ENCODE measurements at places on chromosomes 16 and 17.

- DNase-seq = no peak
- no peaks in the 10 kb centered on the region for H3K27me3 ChIP-seq
- H3K4me1 ChIP-seq = peaks cover 38% of the 10 kb centered on the region
- H3K36me3 ChIP-seq = no peaks in the 10 kb centered on the region
- H3K4me3 ChIP-seq = peak overlapping the region; percentile 89
- peak overlapping the region; percentile 62 for H3K27ac ChIP-seq
Observed at GRCh38 chr16:30395992-30396585, 869 bp downstream of the ZNF48 start.

DNA sequence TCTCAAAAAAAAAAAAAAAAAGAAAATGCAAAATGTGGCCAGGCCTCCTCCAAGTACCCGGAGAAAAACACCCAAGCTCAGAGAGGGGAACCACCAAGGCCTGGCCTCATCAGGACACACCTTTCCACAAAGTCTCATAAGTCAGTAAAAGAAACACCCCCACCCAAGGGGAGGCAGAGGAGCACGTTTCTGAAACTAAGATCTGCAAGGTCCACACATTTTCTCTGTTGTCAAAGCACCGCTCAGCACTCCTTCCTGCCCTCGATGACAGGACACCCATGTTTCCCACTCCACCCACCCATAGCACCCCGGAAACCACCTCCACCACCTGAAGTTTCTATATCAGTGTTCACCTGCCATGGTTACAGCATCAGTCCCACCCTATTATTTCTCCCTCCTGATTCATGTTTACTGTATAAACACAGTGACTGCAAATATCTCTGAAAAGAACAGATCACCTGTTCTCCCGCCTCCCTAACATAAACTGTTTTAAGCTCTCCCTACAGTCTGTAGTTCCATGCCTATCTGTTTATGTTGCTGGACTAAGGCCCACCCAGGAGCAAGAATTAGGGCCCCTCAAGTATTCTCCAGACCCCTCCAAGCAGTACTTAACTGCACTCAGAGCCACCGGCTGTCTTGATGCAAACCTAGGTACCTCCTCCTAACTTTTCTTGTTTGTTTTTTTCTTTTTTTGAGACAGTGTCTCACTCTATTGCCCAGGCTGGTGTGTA, 2.0 kb downstream of the CORO7 start:
- H3K27ac ChIP-seq = no peak overlapping the region
- H3K36me3 ChIP-seq = peaks cover 13% of the 10 kb centered on the region
- DNase-seq = no peak
- no peaks in the 10 kb centered on the region for H3K27me3 ChIP-seq
- peaks cover 33% of the 10 kb centered on the region for H3K4me1 ChIP-seq

- peak overlapping the region; percentile 96 for H3K27ac ChIP-seq
- H3K4me1 ChIP-seq = peaks cover 55% of the 10 kb centered on the region
- peaks cover 22% of the 10 kb centered on the region for H3K36me3 ChIP-seq
- DNase-seq = peak; percentile 43
- H3K27me3 ChIP-seq = no peaks in the 10 kb centered on the region
Observed at GRCh38 chr17:17042851-17043460, 699 bp downstream of the MPRIP start.

GRCh38 chr16:25747160-25747758, 55.5 kb downstream of the HS3ST4 start:
- H3K4me3 ChIP-seq = no peak overlapping the region
- H3K27ac ChIP-seq = no peak overlapping the region
- no peaks in the 10 kb centered on the region for H3K27me3 ChIP-seq
- peaks cover 5% of the 10 kb centered on the region for H3K36me3 ChIP-seq

DNA sequence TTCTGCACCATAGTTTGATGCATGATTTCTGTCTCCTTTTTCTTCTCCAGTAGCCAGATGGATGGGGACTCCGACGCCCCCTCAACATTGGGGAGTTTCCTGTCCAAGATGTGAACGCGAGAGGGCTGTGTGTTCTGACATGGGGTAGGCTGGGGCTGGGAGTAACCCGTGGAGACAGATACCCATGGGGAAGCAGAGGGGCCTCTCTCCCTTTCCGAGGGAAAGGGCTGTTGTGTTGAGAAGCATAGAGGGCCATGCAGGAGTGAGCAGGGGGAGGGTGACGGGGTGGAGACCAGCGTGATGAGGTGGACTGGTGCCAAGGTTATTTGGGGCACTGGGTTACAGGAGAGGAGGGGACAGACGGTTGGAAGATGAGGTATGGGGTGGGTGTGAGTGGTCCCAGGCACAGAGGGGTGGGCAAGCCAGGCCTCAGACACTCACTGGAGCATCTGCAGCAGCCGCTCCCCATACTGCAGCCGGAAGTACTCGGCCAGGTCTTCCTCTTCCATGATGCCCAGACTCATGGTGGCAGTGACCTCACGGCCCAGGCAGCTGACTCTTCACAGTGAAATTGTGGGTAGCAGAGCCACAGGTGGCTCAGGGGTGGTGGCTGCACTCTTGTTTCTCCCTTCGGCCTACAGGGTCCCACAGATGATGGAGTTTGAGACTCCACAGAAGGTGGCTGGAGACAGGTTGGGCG, 400 bp downstream of the CCDC42 start:
- DNase-seq = no peak
- peak overlapping the region; percentile 91 for H3K4me3 ChIP-seq
- H3K27ac ChIP-seq = no peak overlapping the region
- H3K36me3 ChIP-seq = no peaks in the 10 kb centered on the region
- peaks cover 17% of the 10 kb centered on the region for H3K27me3 ChIP-seq

- H3K36me3 ChIP-seq = peaks cover 7% of the 10 kb centered on the region
- H3K27ac ChIP-seq = no peak overlapping the region
- peaks cover 7% of the 10 kb centered on the region for H3K4me1 ChIP-seq
- no peak for DNase-seq
- no peak overlapping the region for H3K4me3 ChIP-seq
- no peaks in the 10 kb centered on the region for H3K27me3 ChIP-seq
Observed at GRCh38 chr17:29791336-29792080, 138.5 kb downstream of the SSH2 start.

- no peak for DNase-seq
- H3K27me3 ChIP-seq = peaks cover 11% of the 10 kb centered on the region
- no peak overlapping the region for H3K4me3 ChIP-seq
- H3K27ac ChIP-seq = no peak overlapping the region
Observed at GRCh38 chr17:21313320-21313719, 28.8 kb downstream of the MAP2K3 start.

DNA sequence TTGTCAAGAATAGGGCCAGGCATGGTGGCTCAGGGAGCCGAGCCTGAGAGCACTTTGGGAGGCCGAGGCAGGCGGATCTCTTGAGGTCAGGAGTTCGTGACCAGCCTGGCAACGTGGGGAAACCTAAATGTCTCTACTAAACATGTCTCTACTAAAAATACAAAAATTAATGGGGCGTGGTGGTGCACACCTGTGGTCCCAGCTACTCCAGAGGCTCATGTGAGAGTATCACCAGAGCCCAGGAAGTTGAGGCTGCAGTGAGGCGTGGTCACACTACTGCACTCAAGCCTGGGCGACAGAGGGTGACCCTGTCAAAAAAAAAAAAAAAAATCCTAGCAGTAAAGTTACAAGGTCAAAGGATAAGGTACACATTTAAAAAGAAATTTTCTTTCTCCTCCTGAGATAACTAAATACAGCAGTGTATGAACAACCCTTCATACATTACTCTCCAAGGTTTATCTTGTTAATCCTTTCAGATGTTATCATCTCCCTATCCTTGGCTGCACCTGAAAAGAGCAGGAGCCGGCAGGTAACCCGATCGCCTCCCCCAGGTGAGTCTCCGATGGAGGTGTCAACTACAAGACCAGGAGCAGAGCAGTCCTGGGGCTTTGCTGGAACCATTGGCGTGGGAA, 122.3 kb downstream of the GOSR1 start:
- H3K4me3 ChIP-seq = peak overlapping the region; percentile 93
- peaks cover 45% of the 10 kb centered on the region for H3K4me1 ChIP-seq
- no peaks in the 10 kb centered on the region for H3K36me3 ChIP-seq
- H3K27me3 ChIP-seq = no peaks in the 10 kb centered on the region
- H3K27ac ChIP-seq = peak overlapping the region; percentile 81

DNA sequence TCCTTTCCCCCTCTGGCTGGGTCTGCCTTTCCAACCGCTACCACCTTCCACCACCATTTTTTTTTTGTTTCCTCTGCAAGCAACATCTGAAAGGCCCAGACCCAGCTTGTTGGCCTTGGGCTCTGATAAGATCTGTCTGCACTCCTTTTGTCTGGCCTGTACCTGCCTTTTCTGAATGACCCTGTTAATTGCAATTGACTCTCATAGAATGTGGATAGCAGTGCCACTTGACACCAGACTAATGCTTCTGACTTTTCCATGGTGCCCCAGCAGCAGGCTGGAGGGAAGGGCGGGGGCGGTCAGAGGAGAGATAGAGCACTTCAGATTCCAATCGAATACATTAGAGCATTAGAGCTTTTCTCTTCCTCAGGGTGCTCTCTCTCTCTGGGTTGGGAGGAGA, 538.9 kb downstream of the WWOX start:
- no peaks in the 10 kb centered on the region for H3K4me1 ChIP-seq
- H3K27me3 ChIP-seq = no peaks in the 10 kb centered on the region
- no peak overlapping the region for H3K27ac ChIP-seq
- H3K36me3 ChIP-seq = peaks cover 6% of the 10 kb centered on the region
- H3K4me3 ChIP-seq = no peak overlapping the region
- DNase-seq = no peak

DNA sequence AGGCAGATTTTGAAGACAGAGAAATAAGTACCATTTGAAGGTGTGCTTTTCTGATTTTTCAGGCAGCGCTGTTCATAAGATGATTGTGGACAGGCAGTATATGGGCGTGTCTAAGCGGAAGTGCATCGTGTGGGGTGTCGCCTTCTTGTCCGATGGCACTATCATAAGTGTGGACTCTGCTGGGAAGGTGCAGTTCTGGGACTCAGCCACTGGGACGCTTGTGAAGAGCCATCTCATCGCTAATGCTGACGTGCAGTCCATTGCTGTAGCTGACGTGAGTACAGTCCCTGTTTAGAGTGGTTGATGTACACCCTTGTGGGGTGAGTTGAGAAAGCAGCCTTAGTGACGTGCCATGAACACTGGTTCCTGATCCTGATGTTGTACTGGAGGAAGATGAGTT, 10.7 kb downstream of the UTP4 start:
- H3K4me3 ChIP-seq = no peak overlapping the region
- no peaks in the 10 kb centered on the region for H3K4me1 ChIP-seq
- peaks cover 35% of the 10 kb centered on the region for H3K36me3 ChIP-seq
- no peak overlapping the region for H3K27ac ChIP-seq

DNA sequence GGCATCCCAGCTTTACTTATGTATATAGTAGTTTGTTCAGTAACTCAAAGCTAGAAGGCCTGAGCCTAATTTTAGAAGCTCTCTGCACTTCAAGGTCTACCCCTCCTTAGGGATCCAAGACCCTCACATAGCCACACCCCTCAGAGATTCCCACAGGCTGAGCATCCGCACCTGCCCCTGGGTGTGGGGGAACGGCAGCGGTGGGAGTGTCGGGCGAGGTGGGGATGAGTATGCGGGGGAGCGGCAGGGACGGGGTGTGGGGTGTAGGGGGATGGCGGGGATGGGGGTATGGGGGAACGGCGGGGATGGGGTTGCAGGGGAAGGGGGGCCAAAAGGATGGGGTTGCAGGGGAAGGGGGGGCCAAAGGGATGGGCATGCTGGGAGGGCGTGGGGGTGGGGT, 24.9 kb upstream of the BEAN1 start:
- no peak overlapping the region for H3K4me3 ChIP-seq
- peaks cover 4% of the 10 kb centered on the region for H3K4me1 ChIP-seq
- no peak for DNase-seq
- H3K36me3 ChIP-seq = no peaks in the 10 kb centered on the region

GRCh38 chr17:16930571-16931317, 41.2 kb downstream of the TNFRSF13B start:
- no peak overlapping the region for H3K4me3 ChIP-seq
- peaks cover 19% of the 10 kb centered on the region for H3K27me3 ChIP-seq
- no peak for DNase-seq

DNA sequence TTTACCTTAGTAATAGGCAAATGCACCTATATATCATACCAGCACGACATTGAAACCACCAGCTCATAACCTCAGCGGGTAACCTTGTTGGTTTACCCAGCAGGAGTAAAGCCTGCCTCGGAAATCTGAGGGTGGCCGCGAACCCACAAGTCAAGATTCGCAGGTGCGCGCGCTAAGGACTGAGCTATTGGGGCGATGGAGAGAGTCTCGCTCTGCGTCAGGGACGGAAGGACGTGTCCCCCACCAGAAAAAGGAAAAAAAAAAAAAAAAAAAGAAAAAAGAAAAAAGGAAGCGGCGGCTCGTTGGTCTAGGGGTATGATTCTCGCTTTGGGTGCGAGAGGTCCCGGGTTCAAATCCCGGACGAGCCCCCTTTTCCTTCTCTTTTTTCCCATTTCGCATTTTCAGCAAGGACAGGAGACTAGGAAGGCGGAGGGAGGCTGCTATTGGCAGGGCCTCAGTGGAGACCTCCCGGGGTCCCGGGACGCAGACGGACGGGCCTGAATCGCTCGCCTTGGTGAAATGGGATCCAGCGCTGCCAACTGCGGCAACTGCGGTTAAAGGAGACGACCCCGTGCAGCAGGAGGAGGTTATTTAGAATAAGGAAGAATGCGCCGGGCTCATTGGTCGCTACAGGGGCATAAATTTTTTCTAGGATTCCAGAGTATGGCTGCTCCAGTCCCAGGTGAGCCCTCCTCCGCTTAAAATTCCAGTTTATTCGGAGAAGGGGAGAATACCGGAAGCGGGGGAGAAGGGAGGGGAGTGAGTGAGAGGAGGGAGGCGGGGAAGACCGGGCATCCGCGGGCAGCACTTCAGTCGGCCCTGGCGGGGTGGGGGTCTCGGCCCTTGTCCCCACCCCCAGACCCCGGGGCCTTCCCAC, at the start of gene OR1F1:
OR1F1 (plus strand) TSS at position 407 of the 877 bp plus-strand sequence.
- H3K4me3 ChIP-seq = peak within 1 kb of the TSS; percentile 94
- H3K4me1 ChIP-seq = peaks cover 46% of the 10 kb centered on the region
- DNase-seq = peak; percentile 92
- H3K27ac ChIP-seq = peak within 1 kb of the TSS; percentile 81

DNA sequence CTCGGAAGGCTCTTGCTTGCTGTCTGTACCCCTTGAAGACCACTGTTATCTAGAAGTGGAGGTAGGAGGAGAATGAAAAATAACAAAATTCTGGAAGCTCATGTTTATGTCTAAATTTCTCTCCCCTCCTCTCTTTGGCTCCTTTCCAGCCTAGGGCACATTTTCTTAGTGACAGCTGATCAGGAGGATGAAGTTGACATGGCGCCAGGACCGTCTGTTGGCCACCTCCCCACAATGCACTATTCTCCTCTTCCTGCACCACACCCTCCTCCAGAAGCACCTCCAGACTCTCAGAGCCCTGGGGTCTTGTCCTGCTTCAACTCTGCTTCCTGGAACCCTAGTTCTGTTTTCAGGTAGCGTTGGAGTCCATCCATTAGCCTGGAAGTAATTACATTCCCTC, 25.5 kb upstream of the SSTR2 start:
- H3K27me3 ChIP-seq = peaks cover 13% of the 10 kb centered on the region
- no peak for DNase-seq
- no peak overlapping the region for H3K27ac ChIP-seq
- H3K36me3 ChIP-seq = peaks cover 10% of the 10 kb centered on the region
- H3K4me1 ChIP-seq = peaks cover 11% of the 10 kb centered on the region
